NCI-H510A (cell line): ENCODE measurements at places on chromosomes 16 and 17.

GRCh38 chr17:82816358-82816757 lies 23.5 kb downstream of the ZNF750 start:
- DNase-seq, result no peak

DNA sequence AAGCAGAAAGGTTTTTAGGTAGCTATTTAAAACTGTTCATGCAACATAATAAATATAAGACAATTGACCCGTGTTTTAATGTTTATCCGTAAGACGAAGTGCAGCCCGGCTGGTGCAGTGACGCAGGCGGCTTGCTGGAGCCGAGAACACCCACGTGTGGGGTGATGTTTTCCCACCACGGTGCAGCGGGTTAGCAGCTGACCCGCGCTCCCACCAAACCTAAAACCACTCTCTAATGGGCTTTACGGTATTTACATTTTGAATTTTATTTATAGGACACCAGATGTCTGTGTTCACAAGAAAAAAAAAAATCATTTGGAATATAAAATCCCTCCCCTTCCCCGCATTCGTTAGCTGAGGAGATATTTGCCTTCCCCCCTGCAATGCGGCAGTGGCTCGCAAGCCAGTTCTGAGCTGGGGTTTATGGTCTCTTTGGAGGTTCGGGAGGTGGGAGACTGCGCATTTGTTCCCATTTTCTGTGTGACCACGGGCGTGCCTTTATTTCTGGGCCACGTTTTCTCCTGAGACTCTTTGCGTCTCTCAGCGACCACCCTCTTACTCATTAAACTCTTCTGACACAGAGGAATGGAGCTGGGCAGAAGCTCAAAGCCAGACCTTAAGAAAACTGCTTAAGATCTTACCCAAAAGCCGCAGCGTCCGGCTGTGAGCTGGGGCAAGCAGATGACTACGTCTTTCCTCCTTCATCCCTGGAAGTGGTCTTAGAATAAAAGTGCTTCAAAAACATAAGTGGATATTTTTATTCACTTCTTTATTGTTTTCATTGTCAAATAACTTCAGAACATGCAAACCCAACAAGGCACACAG lies 301.1 kb downstream of the IRF8 start:
- no peak for DNase-seq

DNA sequence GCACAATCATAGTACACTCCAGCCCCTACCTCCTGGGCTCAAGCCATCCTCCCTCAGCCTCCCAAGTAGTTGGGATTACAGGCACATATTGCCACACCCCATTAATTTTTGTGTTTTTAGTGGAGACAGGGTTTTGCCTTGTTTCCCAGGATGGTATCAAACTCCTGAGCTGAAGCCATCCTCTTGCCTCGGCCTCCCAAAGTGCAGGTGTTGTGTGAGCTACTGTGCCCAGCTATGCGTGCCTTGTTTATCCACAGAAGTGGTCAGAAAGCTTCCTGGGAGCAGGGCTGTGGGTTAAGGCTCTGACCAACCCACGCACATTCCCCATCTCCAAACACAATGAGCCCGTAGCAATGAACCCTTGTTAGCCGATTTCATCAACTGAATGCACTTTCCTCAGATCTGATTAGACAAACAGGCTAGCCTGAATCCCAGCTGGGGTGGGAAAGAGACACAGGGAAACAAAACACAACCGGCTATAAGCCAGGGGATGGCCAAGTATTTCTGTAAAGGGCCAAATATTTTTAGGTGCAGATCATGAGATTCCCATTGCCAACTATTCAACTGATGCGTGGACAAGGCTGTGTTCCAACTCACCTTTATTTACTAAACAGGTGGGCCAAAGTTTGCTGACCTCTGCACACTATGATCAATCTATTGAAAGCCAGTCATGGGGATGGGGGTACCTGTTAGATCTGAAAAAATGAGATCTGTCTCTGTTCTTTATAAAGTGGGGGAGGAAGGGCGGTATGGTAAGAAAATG lies 193.6 kb downstream of the CPPED1 start:
- DNase-seq, result no peak

DNA sequence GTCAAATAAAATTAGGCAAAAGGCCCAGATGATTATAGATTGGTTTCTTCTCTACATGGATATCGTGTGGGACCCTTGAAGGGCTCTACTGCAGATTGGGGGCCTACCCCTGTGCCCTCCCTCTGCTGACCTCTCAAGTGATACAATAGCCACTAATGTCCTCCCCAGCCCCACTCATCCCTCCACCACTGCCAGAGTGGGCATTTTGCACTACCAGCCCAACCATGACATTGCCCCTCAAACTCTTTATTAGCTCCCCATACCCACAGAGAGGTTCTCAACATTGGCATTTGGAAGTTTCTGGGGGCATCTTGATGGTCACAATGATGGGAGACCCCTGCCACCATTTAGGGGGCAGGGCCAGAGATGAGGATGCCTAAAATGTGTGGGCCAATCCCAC lies 41.8 kb downstream of the CCDC182 start:
- no peak for DNase-seq

- no peak for DNase-seq
Measured at GRCh38 chr17:73495641-73496040, 148.6 kb downstream of the SDK2 start.

GRCh38 chr16:54265575-54266107 lies 20.9 kb downstream of the IRX3 start:
- DNase-seq, result no peak

GRCh38 chr17:6509921-6510320 lies 46.4 kb downstream of the PITPNM3 start:
- no peak for DNase-seq

GRCh38 chr17:35733366-35733765 lies 1.9 kb downstream of the RASL10B start:
- no peak for DNase-seq

GRCh38 chr17:11049539-11049938 lies 191.5 kb upstream of the SHISA6 start:
- DNase-seq, result no peak

- DNase-seq, result no peak
Measured at GRCh38 chr16:28181515-28181914, 30.2 kb downstream of the XPO6 start.

DNA sequence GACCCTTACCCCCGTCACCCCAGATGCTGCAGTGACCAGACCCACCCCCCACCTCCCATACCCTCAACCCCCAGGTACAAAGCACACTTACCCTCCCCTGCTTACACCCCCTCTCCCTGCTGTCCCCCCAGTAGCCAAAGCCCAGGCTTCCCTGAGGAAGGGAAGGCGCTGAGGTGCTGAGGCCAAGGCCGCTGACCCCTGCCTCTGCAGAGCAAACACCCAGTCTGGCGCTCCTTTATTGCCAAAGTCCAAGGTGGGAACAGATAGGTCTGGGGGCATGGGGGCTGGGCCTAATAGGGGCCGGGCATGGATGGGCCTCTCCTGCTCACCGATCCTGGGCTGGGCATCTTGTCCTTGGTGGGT lies 683 bp downstream of the LCAT start:
- DNase-seq, result no peak

GRCh38 chr17:41367426-41368075 lies 2.1 kb downstream of the KRT33B start:
- DNase-seq, result no peak

DNA sequence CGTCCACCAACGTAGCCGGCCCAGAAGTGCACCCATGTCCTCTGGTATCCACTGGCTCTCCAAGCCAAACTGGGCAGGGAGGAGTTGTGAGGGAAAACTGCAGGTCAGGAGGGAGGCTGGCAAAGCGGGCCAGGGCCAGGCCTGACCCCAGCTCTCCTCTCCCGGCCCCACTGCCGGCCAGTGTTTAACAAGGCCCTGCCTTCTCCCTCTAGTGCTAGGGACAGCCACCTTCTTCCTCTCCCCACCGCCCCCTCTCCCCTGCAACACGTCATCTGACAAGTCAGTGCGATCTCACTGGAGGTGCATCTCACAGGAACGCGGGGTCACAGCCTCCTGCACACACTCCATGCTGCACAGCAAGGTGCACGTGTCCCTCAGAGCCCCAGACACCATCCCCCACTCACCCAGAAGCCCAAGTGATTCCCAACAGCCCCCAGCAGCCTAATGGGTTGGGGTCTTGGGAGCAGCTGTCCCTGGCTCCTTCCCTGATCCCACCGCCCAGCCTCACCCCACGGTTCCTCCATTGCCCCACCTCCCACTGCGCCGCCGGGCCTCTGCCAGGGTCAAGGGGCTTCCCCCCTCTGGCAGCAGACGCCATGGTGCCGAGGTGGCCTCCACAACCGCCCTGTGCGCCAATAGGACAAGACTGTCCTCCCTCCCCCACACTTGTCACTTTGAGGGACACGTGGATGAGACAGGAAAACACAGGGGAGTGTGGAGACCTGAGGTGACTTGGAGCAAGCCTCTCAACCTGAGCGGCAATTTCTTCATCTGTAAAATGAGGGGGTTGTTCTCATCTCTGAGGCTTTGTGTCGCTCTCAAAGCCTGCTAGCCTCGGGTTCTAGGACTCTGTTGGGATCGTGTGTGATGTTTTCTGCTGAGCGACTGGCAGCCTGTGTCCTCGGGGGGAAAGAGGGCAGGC lies 1.1 kb upstream of the ACE start:
- DNase-seq, result no peak

DNA sequence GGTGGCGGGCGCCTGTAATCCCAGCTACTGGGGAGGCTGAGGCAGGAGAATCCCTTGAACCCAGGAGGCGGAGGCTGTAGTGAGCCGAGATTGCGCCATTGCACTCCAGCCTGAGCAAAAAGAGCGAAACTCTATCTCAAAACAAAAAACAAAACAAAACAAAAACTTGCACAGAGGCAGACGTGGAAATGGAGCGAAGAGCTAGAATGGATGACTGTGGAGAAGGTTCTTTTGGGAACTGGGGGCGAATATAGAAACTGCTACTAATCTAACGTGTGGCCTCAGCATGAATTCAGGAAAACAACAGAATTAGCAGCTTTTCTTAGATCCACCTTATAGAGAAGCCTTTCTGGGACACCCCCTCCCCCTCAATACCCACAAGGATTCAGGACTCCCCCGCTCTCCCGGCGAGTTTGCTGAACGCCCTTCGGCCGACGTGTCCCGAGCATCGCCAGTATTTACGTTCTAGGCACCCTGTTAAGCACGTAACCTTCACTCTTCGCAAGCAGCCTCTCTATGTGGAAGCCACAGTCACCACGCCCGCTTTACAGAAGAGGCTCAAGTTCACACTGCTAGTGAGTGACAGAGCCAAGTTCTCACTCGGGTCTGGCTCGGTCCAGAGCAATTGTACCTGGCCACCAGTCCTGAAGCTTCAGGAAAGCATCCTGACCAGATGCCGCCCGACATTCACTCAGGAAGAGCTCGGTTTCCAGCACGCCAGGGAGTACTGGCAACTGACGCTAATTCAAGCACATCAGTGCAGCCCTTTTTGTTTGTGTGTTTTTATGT lies 13.3 kb upstream of the ABR start:
- DNase-seq, result no peak

- DNase-seq, result no peak
Measured at GRCh38 chr17:62760059-62760944, 47.8 kb downstream of the MARCHF10 start.

- DNase-seq, result no peak
Measured at GRCh38 chr16:31105677-31106213, 2.4 kb upstream of the BCKDK start.

DNA sequence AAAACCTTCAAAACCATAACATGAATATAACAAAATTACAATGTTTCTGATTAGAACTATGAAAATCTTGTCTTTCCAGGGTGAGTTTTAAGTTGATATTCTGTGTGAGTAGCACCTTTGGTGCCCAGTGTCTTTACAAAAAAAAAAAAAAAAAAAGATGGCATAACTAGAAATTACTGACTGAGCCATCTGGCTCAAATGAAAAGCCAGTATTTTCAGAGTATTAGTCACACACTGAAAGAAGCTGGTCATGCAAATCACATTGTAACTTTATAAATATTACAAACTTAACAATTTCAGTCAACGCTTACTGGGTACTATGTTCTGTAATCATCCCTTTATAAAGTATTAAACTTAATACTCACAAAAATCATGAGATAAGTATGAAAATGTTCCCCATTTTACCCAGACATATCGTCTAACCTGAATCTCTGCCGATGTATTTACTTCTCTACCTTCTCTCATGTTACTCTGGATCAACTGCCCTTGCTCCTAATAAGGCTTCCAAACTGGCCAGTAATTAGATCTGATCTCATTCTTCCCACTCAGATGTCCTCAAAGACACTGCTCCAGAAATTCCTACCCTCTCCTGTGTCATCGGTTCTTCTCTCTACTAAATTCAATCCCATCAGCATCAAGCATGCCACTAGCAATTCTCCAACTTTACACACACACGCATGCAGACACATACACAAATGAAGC lies 25.4 kb downstream of the UBE2G1 start:
- DNase-seq, result no peak

DNA sequence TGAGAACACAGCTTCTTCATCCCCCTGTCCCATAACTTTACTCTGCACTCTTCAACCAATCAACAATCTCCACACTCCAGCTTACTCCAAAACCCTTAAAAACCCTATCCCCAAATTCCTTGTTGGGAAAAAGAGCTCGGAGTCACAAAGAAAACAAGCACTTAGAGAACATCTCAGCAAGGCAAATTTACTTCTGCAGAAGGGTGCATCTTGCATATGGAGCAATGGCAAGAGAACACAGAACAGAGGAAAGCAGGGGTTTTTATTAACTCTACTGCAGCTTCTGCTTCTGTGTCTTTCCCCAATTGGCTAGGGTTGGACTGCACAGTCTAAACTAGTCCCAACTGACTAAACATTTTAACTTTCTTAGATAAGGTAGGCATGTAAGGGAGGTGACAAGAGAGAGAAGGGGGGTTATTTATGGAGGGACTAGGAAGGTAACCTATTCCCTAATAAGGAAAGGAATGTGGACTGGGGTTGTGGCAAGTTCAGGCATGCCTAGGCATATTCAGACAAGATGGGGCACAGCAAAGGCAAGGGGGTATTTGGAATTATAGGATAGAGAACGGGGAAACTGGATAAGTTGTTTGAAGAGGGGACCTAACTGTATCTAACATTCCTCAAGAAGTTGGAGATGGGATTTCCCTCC lies 125.5 kb downstream of the CACNG3 start:
- no peak for DNase-seq

GRCh38 chr17:72119873-72120641 lies 763 bp upstream of the SOX9 start:
- peak; percentile 32 for DNase-seq

DNA sequence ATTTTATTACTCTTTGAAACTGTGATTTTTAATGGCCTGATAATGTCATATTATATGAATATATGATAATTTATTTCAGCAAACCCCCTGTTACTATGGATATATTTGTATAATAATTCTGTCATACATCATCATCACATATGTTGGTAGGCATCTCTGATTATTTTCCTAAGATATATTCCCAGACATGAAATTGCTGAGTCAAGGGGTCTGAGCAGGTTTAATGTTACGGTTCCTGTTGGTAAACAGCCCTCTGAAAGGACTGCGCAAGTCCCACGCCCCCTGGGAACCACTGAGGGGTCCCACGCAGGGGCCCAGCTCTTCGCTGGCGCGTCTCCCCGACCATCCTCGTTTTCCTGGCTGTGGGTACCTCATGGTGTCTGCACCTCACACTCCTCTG lies 24.2 kb downstream of the SLC13A5 start:
- no peak for DNase-seq

- DNase-seq, result no peak
Measured at GRCh38 chr17:43406676-43407645, 8.2 kb downstream of the ARL4D start.
